ENCODE measurements at places on chromosomes 2 and 18.

DNA sequence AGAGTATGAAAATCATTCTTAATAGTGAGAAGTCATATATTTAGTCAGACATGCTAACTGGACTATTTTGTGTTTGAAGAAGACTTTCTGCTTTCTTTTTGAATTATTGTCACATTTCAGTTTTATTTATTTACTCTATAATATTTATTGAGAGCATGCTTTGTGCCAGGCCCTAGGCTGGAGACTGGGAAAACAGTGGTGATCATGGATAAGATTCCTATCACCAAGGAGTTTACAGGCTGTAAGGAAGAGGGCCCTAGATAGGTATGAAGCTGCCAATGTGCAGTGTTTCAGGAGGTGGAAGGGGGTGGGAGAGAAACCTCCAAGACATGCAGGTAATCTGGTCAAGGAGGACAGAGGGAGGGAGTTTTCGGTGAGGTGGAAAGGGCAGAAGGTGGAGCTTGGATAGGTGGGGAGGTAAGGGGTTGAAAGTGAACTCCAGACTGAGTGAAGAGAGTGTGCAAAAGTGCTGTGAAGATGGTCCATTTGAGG is 207.5 kb downstream of the ARHGAP15 start:
- no peak for DNase-seq

GRCh38 chr2:112216167-112216566 is 38.7 kb downstream of the ZC3H8 start:
- no peak for DNase-seq

- DNase-seq, result peak; percentile 32
These were observed at the start of gene VAMP5 for GRCh38 chr2:85584354-85584856. VAMP5 (plus strand) TSS chr2:85584431; CDS start chr2:85584491, 60 bp downstream.

GRCh38 chr2:204663816-204664425 is 118.6 kb downstream of the PARD3B start:
- DNase-seq, result no peak

- DNase-seq, result no peak
These were observed 60.6 kb downstream of the ZEB2 start for GRCh38 chr2:144459286-144459685.

GRCh38 chr18:79930020-79930642 is 21.3 kb downstream of the SLC66A2 start:
- no peak for DNase-seq

DNA sequence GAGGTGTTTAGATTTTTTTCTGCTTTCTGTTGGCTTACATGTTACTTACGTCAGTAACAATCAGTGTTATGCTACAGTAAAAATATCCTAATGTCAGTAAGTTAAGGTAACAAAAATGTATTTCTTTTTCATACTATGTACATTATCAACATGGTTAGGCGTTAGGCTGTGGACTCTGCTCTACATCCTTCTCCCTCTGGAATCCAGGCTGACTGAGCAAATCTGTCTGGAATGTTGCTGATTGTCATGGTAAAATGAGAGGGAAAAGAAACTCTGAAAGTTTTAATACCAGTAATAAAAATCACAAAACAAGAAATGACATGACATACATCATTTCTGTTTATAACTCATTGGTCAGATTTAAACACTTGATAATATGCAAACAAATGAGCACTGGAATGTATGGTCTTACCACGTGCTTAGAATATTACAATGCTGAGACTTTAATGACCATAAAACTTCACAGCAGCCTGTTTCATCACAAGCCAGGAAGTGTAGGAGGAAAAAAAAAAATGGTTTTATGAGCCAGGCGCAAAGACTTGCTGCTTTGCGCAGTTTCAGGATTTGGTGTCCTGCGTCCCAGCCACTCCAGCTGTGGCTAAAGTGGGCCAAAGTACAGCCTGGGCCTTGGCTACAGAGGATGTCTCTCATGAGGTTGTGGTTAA is 252.4 kb downstream of the FSIP2 start:
- DNase-seq, result no peak

DNA sequence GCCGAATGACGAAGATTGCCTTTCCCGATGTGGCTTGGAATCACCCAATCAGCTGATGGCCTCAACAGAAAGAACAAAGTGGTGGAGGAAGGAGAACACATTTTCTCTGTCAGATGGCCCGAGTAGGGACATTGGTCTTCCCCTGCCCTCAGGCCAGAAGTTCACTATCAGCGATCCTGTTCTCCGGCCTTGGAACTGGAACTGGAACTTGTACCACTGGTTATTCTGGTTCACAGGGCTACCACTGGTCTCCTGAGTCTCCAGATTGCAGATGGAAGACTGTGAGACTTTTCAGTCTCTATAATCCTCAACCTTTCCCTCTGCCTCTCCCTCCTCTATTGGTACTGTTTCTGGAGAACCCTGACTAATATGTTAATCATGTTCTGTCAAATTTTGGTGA is 180.4 kb downstream of the ANKRD30B start:
- DNase-seq, result no peak

DNA sequence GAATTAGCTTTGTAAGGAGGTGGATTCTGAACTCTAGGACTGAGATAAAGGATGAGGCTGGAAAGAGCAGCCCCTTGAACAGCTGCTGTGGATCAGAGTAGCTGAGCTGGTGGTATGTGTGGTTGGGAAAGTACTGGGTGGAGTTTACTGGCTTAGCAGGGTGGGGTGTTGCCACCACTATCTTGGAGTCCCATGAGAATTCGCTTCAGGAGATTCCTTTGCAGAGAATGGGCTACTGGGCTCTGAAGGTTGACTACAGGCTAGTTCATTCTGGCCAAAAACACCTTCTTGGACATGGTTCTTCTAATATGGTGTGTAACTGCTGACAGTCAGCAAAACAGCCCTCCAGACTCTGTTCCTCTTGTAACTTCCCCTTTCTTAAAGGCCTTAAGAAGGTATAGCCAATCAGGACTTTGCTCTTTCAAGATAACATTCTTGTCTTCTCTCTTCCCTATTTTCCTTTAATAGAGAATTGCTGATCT is 52.7 kb downstream of the TET3 start:
- DNase-seq, result no peak

DNA sequence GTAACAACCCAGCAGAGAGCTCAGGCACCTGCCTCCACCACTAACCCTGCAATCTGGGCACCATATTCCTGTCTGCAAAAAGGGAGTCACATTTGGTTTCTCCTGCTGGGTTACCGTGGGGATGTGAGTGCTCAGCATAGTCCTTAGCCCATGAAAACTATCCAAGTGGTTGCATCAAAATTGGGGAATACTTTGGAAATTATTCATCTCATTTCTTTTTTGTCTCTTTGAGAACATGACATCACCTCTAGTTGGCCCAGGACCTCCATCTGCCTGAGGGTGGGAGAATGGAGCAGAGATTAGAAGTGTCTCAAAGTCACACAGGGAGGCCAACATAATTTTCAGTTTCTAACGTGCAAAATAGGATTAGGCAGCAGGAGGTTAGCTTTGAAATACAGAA is 19.3 kb upstream of the SPP2 start:
- no peak for DNase-seq

GRCh38 chr2:206801418-206802189 is 36.2 kb downstream of the FASTKD2 start:
- no peak for DNase-seq

DNA sequence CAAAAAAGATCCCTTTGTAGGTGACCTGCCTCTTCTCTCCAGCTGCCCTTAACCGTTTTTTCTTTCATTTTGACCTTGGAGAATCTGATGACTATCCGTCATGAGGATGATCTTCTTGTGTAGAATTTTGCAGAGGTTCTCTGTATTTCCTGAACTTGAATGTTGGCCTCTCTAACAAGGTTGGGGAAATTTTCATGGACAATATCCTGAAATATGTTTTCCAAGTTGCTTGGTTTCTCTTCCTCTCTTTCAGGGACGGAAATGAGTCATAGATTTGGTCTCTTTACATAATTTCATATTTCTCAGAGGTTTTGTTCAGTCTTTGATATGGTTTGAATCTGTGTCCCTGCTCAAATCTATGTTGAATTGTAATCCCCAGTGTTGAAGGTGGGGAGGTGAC is 34.0 kb downstream of the ZC3H8 start:
- no peak for DNase-seq

GRCh38 chr2:30403592-30404312 is 43.3 kb upstream of the LCLAT1 start:
- no peak for DNase-seq

GRCh38 chr2:96402591-96402990 is 67.0 kb downstream of the NCAPH start:
- DNase-seq, result no peak

DNA sequence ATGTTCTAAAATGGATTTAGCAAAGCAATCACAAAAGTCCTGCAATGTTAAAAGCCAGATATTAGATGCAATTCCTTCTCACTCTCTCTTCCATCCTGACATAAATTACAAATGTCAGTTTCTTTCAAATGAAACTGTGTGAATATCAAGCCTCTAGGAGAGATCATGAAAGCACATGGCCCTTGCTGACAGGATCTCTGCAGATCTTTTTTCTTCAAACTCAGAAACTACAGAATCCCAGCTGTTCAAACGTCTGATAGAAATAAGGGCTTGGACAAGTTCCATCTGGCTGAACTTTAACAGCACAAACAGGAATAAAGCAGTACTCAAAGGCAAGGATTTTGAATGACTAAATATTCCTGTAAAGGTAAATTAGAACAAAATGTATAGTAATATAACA is 47.6 kb downstream of the PDE1A start:
- no peak for DNase-seq

DNA sequence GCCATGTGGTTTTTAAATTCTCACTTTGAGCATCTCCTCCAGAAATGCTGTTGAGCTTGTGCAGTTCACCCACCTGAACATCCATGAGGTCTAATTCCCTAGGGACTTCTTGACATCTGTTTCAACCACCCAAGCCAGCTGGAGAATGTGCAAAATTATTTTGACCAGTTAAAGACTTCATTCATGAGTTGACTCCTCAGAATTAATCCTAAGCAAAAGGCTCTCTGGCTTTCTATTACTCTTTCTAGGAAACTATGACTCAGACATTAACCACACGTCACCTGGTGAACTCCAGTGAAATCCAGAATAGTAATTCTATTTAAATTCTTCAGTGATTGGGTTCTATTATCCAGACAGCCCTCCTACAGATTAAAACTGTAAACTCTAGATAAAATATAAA is 247.5 kb downstream of the NBAS start:
- DNase-seq, result no peak

DNA sequence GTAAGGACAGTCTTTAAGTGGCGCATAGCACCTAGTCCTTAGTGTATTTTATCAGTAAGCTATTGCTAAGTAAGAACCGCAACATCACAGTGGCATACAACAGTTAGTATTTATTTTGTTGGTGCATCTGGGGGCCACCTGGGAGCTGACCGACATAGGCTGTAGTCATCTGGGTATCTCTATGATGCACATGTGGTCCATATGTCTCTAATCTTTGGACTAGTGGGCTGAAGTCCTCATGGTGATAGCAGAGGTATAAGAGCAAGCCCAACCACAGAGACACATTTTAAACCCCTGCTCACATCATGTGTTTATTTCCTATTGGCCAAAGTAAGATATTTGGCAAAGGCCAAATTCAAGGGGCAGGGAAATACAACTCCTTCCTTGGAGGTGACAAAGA is 2.9 kb downstream of the CAMKMT start:
- DNase-seq, result no peak

DNA sequence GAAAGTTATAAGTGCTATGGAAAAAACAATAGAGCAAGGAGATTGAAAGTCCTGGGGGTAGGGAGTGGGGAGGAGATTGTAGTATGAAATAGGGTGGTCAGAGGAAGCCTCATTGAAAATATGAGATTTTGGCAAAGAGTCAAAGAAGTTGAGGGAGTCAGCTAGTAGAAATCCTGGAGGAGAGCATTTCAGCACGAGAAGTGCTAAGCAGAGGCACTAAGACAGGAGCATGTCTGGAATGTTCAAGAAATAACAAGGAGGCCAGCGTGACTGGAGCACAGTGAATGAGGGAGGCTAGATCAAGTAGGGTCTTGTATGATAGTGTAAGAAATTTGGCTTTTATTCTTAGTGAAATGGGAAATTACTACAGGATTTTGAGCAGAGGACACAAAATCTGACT is 2.1 kb upstream of the TSPYL6 start:
- DNase-seq, result no peak

DNA sequence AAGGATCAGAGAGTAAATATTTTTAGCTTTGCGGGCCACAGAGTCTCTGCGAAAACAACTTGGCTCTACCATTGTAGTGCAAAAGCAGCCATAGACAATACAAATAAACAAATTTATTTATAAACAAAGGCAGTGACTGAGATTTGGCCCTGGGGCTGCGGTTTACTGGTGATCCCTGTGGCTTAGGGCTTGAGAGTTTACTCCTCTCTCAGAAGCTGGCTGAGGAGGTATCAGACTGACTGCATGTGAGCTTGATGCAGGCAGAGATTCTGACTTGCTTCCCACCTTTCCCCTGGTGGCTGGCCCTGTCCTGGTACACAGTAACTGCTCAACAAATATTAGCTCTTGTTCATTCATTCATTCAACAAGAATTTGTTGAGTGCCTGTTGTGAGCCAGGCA is 81.5 kb downstream of the PRKCE start:
- no peak for DNase-seq

DNA sequence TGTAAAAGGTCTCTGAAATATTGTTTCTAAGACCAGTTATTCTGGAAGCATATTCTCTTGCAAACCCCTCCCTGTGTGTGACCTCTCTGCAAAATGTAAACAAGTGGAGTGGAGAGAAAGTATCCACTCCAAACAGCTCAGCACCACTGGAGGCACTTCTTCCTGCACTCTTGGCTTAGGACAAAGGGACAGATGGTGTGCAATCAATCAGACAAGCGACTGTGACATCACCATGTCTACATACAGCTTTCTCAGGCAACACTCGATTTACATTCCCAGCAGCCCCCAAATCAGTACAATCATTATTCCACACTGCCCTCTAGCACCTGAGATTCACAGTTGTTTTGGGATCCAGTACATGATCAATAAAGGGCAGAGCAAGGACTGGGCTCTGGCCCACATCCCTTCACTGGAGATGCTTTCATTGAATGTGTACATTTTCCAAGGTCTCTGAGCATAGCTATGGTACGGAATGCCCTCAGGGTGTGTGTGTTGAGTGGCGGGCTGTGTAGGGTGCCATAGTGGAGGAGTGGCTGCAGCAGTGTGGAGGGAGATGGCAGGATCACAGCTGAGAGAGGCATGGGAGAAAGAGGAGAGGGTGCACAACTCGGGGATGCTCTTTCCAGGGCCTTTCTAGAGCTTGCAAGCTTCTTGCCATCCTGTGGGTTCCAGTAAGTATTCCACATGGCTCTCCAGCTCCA is 311.8 kb upstream of the ST6GAL2 start:
- no peak for DNase-seq

GRCh38 chr2:150478200-150478974 is 9.1 kb downstream of the RND3 start:
- no peak for DNase-seq

GRCh38 chr2:34229998-34230397 is 630.9 kb upstream of the FAM98A start:
- DNase-seq, result no peak

GRCh38 chr2:3478846-3479385 is 40.4 kb downstream of the ADI1 start:
- no peak for DNase-seq

- no peak for DNase-seq
These were observed 195.6 kb downstream of the TMX3 start for GRCh38 chr18:68519336-68519735.

Measured in activated B cell treated with CpG ODN at 0.5 μM for 24 hours (primary cell).